ENCODE measurements at places on chromosomes 4 and X.

DNA sequence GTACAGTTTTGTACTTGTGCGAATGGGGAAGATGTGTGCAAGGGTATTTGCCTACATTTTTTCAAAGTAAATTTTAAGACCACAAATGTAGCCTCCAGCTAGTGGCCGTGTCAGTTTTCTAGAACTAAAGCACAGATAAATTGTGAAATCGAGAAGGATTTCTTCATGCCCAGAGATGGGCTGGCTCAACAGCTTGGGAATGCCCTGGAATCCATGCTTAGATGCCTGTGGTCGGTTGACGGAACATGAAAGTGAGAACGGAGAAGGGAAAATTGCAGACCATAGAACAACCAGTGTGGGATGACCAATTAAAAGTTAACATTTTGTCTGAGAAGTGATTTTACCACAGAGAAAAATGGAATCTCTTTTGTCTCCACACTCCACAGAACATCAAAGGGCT, 73.2 kb upstream of the VCX2 start:
- no peak for DNase-seq

GRCh38 chrX:11665168-11666111, at the start of gene ARHGAP6:
Gene ARHGAP6, minus strand, starts transcription at chrX:11665920. Its CDS starts 1,092 bp downstream, at chrX:11664828.
- DNase-seq: peak; percentile 47

DNA sequence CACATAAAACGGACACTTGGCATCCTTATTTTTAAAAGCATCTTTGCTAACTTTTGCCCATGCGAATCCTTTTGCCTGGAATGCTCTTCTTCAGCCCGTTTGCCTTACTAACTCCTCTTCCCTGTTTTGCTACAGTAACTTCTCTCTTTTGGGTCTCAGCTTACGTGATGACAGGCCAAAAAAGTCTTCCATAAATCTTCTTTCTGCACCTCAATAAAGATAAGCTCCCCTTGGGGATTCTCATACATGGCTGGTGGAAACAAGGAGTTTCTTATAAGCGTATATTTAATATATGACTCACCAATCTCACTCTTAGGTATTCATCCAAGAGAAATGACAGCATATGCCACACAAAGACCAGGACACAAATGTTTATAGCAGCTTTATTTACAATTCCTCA, 192.7 kb downstream of the RCHY1 start:
- DNase-seq: no peak

DNA sequence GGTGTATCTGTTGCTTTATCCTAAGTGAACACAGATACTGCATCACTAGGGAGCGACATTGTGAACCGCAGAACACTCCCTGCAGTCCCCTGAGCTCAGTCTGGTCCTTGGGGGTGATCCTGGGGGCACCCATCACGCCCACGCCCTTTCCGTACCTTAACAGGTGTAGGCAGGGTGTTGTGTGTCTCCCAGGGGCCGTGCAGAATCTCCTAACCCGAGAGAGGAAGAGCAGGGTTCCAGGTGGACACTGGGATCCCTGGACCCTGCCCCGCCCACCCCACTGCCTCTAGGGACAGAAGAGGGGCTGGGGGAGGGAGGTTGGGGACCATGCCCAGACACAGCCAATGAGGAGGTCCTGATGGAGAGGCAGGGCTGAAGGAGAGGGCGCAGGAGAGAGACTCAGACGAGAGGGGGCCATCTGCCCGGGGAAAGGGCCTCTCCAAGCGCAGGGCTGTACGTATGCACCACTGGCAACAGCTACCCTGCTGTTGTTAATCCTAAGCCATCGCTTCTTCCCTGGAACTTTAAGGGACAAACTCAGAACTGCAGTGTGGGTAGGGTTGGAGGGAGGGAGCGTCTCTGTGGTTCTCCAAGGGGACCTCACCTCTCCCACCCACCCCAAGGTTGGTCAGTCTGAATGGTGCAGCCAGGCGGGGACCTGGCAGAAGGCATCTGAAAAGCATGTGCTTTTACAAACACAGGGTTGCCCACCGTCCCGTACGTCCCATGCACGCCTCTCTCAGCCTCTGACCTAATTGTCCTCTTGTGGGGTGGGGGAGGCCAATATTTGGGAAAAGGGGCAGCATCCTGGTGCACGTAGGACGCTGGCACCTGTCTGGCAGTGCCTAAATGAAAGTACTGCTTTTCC, 2.5 kb downstream of the P2RY8 start:
- DNase-seq: no peak

DNA sequence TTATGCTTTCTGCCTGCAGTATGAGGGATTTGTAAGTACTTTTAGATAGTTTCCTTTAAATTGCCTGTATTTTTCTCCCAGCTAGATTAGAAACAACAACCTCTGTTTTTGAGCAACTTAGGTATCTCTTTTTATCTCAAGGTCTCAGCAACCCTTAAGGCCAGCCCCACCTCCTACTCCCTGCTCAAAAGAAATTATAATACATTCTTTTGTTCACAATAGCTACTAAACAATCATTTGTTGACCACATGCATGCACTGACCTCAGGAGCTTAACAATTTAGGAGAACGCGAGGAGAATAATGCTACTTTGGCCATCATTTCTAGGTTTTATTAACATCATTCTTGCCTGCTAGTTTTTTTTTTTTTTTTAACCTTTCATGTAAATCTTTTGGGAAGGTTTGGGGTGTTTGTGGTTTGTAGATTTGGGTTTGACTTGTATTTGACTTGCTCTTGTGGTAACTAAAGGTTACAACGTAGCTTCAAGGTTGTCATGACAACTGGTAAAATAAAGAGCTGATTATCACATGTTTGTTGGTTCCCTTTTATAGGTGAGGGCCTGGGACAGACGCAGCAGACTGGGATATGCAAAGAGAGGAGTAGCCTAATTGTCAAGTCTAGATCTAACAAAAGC, 145.4 kb upstream of the PLAC1 start:
- DNase-seq: no peak

DNA sequence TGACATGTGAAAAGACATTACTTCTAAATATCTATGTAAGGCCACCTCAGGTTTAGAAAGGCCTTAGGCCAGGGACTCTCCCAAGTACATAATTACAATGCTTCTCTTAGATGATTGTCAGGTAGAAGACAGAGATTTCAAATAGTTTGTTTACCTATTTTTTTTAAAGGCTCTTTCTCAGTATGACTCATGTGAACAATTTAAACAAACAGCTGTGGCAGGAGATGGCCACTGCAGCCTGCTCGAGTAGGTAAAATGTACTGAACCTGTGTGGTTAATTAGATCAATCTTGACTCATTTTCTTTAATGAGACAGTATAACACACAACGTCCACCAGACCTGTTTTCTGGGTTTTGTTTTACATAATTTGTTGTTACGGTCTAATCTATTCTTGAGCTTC, 50.2 kb downstream of the LEF1 start:
- DNase-seq: no peak

DNA sequence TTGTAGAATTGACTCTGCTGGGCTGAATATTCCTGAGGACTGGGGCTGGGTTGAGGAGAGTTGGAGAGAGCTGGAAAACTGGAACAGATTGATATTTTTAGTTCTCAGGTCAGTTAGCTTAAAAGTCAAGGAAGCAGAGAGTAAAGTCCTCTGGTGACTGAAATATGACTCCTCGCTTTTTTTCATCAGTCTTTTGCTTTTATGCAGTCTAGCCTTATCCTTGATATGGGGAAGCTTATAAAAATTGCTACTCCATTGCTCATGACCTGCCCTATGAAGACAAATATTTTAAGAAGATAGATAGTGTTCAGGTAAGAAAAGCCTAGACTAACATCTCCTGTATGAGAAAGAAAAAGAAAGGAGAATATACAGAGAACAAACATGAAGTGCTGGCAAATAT, 152.7 kb downstream of the C4orf33 start:
- DNase-seq: no peak

DNA sequence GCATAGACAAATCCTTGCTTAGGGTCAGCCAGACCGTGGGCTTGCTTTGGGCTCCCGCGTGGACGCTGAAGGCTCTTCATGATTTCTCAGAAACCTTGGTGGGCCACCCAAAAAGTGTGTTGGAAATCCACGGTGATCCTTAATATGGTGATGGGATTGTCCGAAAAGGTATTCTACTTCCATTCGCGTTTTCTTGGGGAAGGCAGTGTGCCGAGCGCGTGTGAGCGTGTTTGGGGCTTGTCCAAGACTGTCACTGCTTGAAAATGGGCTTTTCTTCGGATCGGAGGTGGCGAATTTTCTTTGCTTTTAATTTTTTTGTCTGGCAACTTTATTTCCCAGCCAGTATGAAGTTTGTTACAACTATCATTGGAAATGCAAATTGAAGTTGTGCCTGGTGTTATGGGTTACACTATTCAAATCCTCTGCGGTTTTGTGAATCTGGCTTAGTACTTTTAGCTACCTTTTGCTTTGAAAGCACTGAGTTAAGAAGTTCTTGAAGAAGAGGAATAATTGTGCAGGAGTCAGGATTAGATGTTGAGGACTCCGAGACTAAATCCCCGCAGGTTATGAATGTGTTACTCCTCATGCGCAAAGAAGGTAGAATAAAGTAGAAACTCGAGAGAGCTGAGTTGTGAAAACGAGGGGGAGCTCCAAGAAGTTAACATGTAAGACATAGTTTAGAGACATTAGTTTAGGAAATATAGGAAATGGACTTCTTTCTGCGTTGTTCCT, 3.2 kb downstream of the SPRY1 start:
- DNase-seq: no peak

GRCh38 chr4:121139533-121140222, 24.4 kb downstream of the TNIP3 start:
- peak; percentile 29 for DNase-seq

DNA sequence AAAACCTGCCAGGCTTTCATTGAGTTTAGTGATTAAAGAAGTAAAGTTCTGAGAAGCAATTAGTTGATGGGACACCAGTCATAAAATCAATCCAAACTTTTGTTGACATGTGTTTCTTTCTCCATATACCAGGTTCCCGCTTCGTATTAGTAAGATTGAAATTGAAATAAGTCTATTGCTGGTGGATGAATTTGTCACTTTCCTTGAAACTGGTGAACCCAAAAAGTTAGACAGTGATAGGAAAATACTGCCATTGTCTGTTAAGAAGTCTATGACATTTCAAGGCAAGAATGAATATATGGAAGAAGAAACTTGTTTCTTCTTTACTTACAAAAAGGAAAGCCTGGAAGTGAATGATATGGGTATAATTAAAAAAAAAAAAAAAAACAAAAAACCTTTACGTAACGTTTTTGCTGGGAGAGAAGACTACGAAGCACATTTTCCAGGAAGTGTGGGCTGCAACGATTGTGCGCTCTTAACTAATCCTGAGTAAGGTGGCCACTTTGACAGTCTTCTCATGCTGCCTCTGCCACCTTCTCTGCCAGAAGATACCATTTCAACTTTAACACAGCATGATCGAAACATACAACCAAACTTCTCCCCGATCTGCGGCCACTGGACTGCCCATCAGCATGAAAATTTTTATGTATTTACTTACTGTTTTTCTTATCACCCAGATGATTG, at the start of gene CD40LG:
Gene CD40LG (plus strand): TSS at position 482 of the 684 bp plus-strand sequence. CDS start 91 bp downstream, at position 573.
- no peak for DNase-seq

All from AG08395 (cell line).